ENCODE measurements at places on chromosomes 16 and 17.

GRCh38 chr17:48678141-48678971 lies 44.0 kb downstream of the PRAC1 start:
- peak; percentile 89 for DNase-seq

GRCh38 chr17:7354262-7354843 lies 603 bp upstream of the TMEM95 start:
- no peak for DNase-seq

DNA sequence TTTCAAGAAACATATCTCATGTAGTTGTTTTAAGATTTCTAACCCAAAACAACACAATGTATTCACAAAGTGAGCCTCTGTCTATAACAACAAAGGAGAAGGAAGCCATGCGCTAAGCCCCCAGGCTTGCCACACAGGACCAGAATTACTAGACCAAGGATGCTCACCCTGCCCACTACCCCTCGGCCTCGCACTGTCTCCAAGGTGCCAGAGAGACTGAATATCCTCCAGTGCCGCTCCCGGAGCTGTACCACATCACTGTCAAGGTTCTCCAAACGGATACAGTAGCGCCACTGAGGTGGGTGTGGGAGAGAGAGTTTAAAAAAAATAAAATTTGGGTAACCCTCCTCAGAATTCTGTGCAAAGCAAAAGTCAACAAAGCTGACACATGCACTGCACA lies 7.1 kb downstream of the POLDIP2 start:
- no peak for DNase-seq

- DNase-seq, result no peak
Measured at GRCh38 chr16:10188236-10188635, 6.0 kb upstream of the GRIN2A start.

GRCh38 chr17:5509482-5509881 lies 23.1 kb downstream of the MIS12 start:
- no peak for DNase-seq

DNA sequence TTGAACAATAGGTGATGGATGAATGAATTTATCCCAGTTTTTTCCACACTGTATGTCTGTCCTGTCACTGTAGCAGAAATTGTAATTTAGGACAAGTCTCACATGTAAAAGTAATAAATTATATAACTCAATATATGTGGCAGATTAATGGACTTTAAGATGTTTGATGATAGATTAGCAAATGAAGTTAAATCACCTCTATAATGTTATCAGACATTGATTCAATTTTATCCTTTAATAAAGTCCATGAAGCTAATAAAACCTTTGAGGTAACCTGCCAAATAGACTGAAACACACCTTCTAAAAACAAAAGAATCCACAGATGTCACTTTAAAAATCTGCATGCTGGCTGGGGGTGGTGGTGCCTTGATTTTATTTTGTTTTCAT lies 83.3 kb upstream of the CORO6 start:
- DNase-seq, result no peak

GRCh38 chr16:27414788-27415431 lies 12.9 kb downstream of the IL21R start:
- no peak for DNase-seq

GRCh38 chr17:36608794-36609497 lies 7.6 kb downstream of the MRM1 start:
- DNase-seq, result peak; percentile 60

- DNase-seq, result no peak
Measured at GRCh38 chr17:40664582-40665333, at the start of gene KRT222. Gene KRT222 (minus strand): TSS chr17:40665177. CDS start chr17:40665099, 78 bp downstream.

GRCh38 chr17:16988749-16989229 lies 16.9 kb upstream of the TNFRSF13B start:
- no peak for DNase-seq

- DNase-seq, result no peak
Measured at GRCh38 chr17:60941028-60941427, 263.4 kb downstream of the BCAS3 start.

DNA sequence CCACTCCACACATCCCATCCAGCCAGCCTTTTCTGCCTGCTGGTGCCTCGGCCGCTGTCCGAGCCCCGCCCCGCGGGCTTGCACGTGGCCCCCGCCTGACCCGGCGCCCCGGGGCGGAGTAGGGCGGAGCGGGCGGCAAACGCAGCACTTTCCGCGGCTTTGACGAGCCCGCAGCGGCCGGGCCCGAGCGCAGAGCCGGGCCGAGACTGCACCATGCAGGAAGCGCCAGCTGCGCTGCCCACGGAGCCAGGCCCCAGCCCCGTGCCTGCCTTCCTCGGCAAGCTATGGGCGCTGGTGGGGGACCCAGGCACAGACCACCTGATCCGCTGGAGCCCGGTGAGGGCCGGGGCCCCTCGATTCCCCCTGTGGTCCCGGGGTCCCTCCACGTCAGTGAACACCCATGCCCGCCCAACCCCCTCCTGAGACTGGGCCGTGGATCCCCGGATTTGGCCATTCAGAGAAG lies at the start of gene HSF4:
HSF4 (plus strand) TSS at position 147 of the 463 bp plus-strand sequence; CDS start at position 214, 67 bp downstream.
- no peak for DNase-seq

GRCh38 chr16:79269211-79269863 lies 331.2 kb downstream of the MAF start:
- no peak for DNase-seq

- no peak for DNase-seq
Measured at GRCh38 chr16:977081-977701, 4.4 kb upstream of the SOX8 start.

GRCh38 chr16:19153876-19154275 lies 14.2 kb upstream of the SYT17 start:
- no peak for DNase-seq

- DNase-seq, result peak; percentile 27
Measured at GRCh38 chr17:77507111-77507885, 366.5 kb downstream of the SEC14L1 start.

DNA sequence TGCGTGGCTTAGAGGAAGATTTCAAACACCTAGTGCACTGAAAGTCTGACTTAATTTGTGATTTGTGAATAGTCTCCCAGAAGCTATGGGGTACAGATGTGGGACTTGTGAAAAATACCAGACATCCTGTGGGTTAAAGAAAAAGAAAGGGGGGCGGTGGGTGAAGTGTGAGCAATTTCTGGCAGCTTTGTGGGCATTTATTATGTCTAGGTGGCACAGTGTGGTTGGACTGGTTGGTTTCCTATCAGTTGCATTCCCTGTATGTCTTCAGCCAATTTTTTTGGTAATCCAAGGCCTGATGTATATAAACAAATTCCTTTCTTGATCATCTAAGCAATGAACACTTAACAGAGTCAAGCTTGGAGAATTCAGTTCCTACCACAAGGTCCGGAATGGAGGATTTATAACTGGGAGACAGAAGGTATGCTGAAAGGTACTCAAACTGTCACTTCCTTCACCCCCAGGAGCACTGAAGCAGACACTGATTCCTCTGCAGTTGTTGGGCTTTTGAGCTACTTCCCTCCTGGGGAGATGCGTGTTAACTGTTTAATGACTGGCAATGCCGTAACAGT lies 211.6 kb downstream of the WWOX start:
- peak; percentile 20 for DNase-seq

GRCh38 chr17:15502369-15503112 lies 35.1 kb upstream of the CDRT4 start:
- peak; percentile 94 for DNase-seq

GRCh38 chr17:66455060-66455459 lies 152.6 kb downstream of the PRKCA start:
- DNase-seq, result no peak

- DNase-seq, result peak; percentile 58
Measured at GRCh38 chr17:73478768-73479424, 165.3 kb downstream of the SDK2 start.

- no peak for DNase-seq
Measured at GRCh38 chr17:20035501-20035900, 26.3 kb downstream of the SPECC1 start.

- no peak for DNase-seq
Measured at GRCh38 chr17:28404007-28404406, 2.0 kb downstream of the SLC46A1 start.

DNA sequence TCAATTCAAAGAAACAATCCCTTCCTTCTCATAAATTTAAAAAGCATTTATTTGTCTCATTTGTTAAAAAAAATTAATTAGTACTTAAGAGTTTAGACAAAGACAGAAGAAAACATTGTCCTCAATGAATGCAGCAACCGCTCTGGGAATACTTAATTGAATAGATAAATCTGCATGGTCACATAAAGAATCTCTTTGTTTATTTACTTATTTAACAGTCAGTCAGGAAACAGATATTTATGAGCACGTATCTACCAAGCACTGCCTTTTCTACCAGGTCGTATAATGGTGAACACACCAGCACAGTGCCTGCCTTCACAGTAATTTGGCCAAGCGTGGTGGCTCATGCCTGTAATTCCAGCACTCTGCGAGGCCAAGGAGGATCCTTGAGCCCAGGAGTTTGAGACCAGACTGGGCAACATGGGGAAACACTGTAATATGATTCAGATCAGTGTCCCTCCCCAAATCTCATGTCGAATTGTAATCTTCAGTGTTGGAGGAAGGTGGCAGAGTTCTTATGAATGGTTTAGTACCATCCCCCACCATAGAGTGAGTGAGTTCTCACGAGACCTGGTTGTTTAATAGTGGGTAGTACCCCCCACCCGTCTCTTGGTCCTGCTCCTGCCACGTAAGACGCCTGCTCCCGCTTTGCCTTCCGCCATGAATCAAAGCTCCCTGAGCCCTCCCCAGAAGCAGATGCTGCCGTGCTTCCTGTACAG lies 8.1 kb downstream of the WIPI1 start:
- DNase-seq, result no peak

GRCh38 chr16:3242709-3243108 lies 7.8 kb upstream of the ZNF200 start:
- DNase-seq, result no peak

GRCh38 chr17:39777534-39778365 lies 40.0 kb downstream of the GRB7 start:
- no peak for DNase-seq

- no peak for DNase-seq
Measured at GRCh38 chr16:49789616-49790015, 66.3 kb downstream of the ZNF423 start.

GRCh38 chr17:61806081-61806828 lies 57.1 kb downstream of the BRIP1 start:
- no peak for DNase-seq

GRCh38 chr16:27972500-27972899 lies 91.0 kb downstream of the GSG1L start:
- DNase-seq, result peak; percentile 62

GRCh38 chr16:88695218-88695617 lies 8.9 kb upstream of the SNAI3 start:
- DNase-seq, result no peak

GRCh38 chr17:68539548-68540467 lies 27.6 kb downstream of the PRKAR1A start:
- DNase-seq, result no peak

DNA sequence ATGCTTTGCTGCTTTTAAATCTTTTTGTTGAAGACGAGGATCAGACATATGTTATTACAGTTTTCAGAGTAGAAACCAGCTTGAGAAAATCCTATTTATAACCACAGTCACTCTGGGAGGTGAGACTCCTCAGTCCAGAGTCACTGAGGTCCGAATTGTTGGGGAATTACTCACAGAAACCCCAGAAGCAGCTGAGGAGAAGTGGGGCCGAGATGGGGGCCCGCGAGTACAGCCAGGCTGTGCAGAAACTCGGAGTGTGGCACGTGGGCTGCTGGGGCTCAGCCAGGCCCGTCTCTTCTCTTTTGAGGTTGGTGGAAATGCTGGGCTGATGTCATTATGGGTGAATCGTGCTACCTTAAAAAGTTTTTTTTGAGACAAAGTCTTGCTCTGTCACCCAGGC lies 14.4 kb upstream of the GNG13 start:
- no peak for DNase-seq

DNA sequence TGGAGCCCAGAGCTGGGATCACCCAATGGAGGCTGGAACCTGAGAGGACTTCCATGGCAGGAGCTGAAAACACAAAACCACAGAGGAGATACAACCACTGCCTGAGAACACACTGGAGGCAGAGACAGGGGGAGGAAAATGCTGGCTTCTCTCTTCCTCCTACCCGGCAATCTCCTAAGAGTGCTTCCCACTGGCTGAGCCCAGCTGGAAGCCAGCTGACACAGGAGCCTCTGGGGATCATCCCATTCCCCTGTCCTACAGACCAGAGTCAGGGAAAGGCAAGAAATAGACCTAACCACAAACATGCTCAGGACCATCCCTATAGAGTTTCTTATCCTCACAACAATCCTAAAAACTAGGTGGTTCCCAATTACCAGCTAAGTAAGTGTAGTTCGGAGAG lies 112.4 kb upstream of the CDH5 start:
- no peak for DNase-seq

DNA sequence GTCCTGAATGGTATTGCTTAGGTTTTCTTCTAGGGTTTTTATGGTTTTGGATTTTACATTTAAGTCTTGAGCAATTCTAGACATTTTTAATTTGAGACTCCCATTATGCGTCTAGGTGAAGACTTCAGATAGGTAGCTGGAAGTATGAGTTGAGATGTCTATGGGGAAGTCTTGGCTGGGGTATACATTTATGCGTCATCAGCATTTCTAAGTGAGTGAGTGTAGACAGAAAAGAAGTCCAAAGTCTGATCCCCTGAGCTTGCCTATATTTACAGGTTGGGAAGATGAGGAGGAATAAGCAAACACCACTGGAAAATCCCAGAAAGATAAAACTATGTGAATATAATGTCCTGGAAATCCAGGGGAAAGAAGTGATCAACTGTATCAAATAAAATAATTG lies 68.9 kb downstream of the KCNJ2 start:
- no peak for DNase-seq

- DNase-seq, result no peak
Measured at GRCh38 chr17:7579001-7579833, at the start of gene CD68. Gene CD68 (plus strand): TSS chr17:7579638. CDS start chr17:7579678, 40 bp downstream.

DNA sequence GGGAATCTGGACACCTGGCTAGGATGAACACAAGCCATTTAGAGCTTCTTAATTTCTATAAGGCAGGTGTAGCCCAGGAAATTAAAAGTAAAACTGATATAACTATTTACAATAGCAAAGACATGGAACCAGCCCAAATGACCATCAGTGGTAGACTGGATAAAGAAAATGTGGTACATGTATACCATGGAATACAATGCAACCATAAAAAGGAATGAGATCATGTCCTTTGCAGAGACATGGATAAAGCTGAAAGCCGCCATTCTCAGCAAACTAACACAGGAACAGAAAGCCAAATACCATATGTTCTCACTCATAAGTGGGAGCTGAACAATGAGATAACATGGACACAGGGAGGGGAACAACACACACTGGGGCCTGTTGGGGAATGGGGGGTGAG lies 19.4 kb downstream of the FAHD1 start:
- DNase-seq, result no peak

DNA sequence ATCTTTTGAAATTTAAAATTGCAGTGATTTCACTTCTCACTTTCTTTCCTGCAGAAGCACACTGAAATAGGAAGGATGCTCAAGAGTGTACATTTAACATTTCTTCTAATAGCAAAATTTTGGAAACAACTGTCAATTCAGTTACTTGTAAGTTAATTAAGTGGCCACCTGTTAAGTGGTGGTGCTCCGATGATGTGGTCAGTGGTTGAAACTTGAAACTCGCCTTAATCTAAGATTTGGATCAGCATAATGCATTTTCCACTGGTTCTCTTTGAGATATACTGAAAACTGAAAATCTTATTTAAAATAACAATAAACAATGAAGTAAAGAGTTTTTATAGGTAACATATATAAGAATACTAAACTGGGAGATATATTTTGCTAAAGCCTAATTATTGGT lies 7.0 kb upstream of the MYH8 start:
- DNase-seq, result no peak

GRCh38 chr16:27676839-27677238 lies 126.9 kb downstream of the KATNIP start:
- DNase-seq, result no peak
